CD8-positive, alpha-beta memory T cell (primary cell): ENCODE measurements at places on chromosomes 5 and 9. TPM values are rescaled to one million over a fixed set of nuclear protein-coding genes. Genes with fewer than 3 reads are reported as not detected.

DNA sequence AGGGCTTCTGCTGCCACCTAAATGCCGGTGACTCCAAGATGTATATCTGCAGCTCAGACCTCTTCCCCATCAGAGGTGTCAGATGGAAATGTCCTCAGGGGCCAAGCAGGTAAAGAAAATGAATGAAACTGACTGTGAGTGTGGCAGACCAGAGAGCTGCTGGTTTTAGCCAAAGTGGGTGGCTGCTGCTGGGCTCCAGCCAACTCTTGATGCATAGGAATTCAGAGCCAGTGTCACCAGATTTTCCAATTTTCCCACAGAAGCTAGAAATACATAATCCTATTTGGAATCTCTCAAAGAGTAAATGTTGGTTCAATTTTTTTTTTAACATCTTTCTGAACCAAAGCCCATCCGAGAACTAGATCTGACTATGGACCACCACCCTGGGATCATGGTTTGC, 161.2 kb upstream of the SPRY4 start:
- no peak overlapping the region for H3K4me3 ChIP-seq
- H3K27ac ChIP-seq, result no peak overlapping the region
- no peaks in the 10 kb centered on the region for H3K27me3 ChIP-seq
- no peaks in the 10 kb centered on the region for H3K4me1 ChIP-seq
- DNase-seq, result no peak

GRCh38 chr5:168413062-168413461, 73.2 kb upstream of the RARS1 start:
- H3K4me1 ChIP-seq, result peaks cover 16% of the 10 kb centered on the region
- H3K4me3 ChIP-seq, result no peak overlapping the region
- no peaks in the 10 kb centered on the region for H3K36me3 ChIP-seq
- H3K27me3 ChIP-seq, result no peaks in the 10 kb centered on the region
- H3K27ac ChIP-seq, result no peak overlapping the region

- no peak overlapping the region for H3K4me3 ChIP-seq
- H3K4me1 ChIP-seq, result no peaks in the 10 kb centered on the region
- no peaks in the 10 kb centered on the region for H3K36me3 ChIP-seq
- H3K27ac ChIP-seq, result no peak overlapping the region
Observed at GRCh38 chr9:2363138-2363745, 258.3 kb upstream of the VLDLR start.

DNA sequence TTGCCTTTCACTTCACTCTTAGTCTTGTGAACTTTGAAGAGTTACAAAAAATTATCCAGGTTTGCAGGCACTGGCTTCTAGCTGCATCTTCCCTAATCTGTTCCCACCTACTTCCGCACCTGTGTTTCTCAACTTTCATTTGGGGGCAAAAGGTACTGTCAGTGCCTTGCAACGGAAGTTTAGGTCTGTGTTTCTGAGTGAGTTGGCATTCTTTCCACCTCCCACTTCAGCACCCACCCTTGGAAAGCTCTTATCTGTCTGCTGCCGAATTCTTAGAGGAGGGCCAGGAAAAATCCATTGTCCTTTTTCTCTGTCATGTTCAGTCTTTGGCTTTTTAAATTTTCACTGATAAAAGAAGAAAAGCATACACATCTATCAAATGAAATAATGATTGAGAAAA, 89.7 kb upstream of the RASGRF2 start:
- no peak overlapping the region for H3K27ac ChIP-seq
- no peak for DNase-seq
- H3K4me1 ChIP-seq, result no peaks in the 10 kb centered on the region
- no peaks in the 10 kb centered on the region for H3K27me3 ChIP-seq
- no peak overlapping the region for H3K4me3 ChIP-seq

GRCh38 chr5:94081088-94081487, 339.7 kb upstream of the POU5F2 start:
- no peaks in the 10 kb centered on the region for H3K4me1 ChIP-seq
- DNase-seq, result no peak
- H3K36me3 ChIP-seq, result no peaks in the 10 kb centered on the region

Gene F12
- total RNA-seq, result 10.3 TPM

GRCh38 chr5:126591549-126591948, 3.5 kb downstream of the ALDH7A1 start:
- no peak overlapping the region for H3K27ac ChIP-seq
- H3K4me1 ChIP-seq, result peaks cover 6% of the 10 kb centered on the region
- no peaks in the 10 kb centered on the region for H3K27me3 ChIP-seq
- no peak overlapping the region for H3K4me3 ChIP-seq

DNA sequence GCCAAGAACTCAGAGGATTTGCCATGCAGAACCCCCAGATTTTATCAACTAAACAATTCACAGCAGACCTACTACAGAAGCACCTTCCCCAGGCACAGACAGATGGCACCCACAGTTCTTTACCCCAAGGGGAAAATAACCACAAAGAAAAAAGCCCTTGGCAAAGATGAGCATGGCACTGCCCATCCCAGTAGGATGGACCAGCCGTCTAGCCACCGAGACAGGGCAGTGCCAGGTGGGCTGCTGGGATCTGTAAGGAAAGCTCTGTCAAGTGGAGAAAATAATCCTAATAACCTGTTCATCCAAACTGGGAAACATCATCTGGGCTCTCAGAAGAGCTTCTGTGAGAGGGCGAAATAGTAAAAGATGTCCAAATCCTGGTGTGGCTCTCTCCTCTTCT, 130.0 kb downstream of the COL23A1 start:
- no peak for DNase-seq
- no peaks in the 10 kb centered on the region for H3K36me3 ChIP-seq
- no peak overlapping the region for H3K27ac ChIP-seq
- no peak overlapping the region for H3K4me3 ChIP-seq
- H3K4me1 ChIP-seq, result no peaks in the 10 kb centered on the region
- H3K27me3 ChIP-seq, result no peaks in the 10 kb centered on the region

DNA sequence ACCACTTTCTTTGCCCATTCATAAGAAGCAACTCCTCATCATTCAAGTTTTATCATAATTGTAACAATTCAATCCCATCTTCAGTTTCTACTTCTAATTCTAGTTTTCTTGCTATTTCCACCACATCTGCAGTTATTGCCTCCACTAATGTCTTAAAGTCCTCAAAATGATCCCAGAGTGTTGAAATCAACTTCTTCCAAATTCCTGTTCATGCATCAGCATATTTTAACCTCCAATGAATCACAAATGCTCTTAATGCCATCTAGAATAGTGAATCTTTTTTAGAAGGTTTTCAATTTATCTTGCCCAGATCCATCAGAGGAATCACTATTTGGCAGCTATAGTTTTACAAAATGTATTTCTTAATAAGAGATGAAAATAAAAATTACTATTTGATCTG, 3.2 kb upstream of the SRP19 start:
- DNase-seq, result no peak
- H3K36me3 ChIP-seq, result no peaks in the 10 kb centered on the region
- H3K27me3 ChIP-seq, result peaks cover 6% of the 10 kb centered on the region
- no peak overlapping the region for H3K4me3 ChIP-seq

Gene ZFP2
- total RNA-seq, result 0.40 TPM

- peaks cover 95% of the 10 kb centered on the region for H3K4me1 ChIP-seq
- H3K27me3 ChIP-seq, result no peaks in the 10 kb centered on the region
- no peak overlapping the region for H3K27ac ChIP-seq
- peak overlapping the region; percentile 27 for H3K4me3 ChIP-seq
- H3K36me3 ChIP-seq, result no peaks in the 10 kb centered on the region
Observed at GRCh38 chr9:130030651-130031127, 12.3 kb downstream of the FNBP1 start.

Gene ADAMTSL1
- total RNA-seq, result not detected

GRCh38 chr5:36657563-36657995, 51.2 kb downstream of the SLC1A3 start:
- no peak overlapping the region for H3K27ac ChIP-seq
- no peaks in the 10 kb centered on the region for H3K27me3 ChIP-seq
- H3K4me1 ChIP-seq, result no peaks in the 10 kb centered on the region
- H3K36me3 ChIP-seq, result no peaks in the 10 kb centered on the region
- no peak overlapping the region for H3K4me3 ChIP-seq

- no peak overlapping the region for H3K4me3 ChIP-seq
- no peak overlapping the region for H3K27ac ChIP-seq
- no peaks in the 10 kb centered on the region for H3K36me3 ChIP-seq
- no peaks in the 10 kb centered on the region for H3K4me1 ChIP-seq
- no peaks in the 10 kb centered on the region for H3K27me3 ChIP-seq
- DNase-seq, result no peak
Observed at GRCh38 chr5:122584411-122585300, 190.2 kb upstream of the SNX2 start.

Gene STK32A
- total RNA-seq, result not detected

- no peaks in the 10 kb centered on the region for H3K36me3 ChIP-seq
- H3K4me1 ChIP-seq, result peaks cover 42% of the 10 kb centered on the region
Observed at GRCh38 chr5:54673523-54674225, 156.1 kb downstream of the SNX18 start.
